Activated T-helper 1 cell treated with Interleukin-2 at 50 U/mL for 16 hours (primary cell): ENCODE measurements at places on chromosomes 12 and 14.

DNA sequence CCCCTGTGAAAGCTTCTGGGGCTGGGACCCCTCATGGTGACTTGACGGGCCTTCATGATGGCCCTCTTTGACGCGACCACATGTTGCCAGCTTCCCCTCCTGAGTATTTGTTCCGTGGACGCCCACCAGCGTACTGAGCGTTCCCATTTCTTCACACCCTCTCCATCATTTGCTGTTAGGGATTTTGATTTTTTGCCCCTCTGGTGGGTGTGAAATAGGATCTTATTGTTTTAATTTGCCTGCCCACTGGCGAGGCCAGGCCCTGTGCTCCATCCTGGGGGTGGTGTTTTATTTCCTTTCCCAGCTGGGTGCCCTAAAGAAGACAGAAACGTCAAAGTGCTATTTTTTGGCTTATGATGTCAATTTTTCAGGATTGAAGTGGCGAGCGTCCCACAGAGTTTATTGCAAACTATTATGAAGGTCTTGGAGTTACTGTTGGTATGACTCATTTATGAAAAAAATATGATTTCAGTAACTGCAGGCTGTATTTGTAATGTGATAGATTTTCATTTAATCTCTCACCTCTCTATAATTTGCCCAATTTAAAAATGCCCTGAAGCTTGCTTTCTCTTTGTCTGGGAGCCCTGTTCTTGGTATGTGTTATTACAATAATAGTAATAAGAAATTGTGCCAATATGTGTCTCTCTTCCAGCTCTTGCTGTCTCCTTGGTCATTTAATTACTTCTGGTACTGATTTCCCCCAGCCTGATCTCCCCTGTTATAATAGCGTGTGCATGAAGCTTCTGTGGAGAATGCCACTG, 99.6 kb downstream of the SLC25A47 start:
- DNase-seq: no peak

- no peak for DNase-seq
These were observed 231.8 kb upstream of the NPAS3 start for GRCh38 chr14:32706721-32707519.

DNA sequence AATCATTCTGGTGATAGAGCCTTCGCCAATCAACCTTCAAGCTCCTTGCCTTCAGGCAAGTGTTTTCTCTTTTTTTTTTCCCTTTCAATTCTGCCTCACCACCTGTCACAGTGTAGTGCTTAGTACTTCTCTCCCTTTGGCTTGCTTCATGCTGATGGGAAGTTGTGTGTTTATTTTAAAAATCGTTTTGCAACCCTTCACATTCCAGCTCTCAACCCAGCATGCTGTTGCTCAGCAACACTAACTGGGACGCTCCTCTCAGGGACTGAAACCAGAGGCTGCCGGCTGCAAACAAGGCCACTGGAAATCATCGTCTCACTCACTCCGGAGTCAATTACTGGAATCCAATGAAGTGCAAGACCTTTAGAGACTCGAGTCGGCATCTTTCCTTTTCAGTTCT, 342.7 kb downstream of the PRKD1 start:
- no peak for DNase-seq

DNA sequence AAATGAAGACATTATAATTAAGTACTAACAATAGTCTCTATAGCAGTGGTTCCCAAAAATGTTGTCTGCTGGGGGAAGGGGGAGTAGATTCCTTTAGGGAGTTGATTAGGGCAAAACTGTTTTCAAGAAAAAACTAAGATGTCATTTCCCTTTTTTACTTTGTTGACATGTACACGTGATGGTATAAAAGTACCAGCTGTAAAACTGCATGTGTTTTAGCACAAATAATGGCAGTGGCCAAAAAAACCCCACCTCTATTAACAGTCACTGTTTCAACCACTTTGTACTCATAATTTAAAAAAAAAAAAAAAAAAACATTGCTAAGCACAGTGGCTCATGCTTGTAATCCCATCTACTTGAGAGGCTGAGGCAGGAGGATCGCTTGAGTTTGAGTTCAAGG, 61.7 kb downstream of the PPP1R12A start:
- no peak for DNase-seq

GRCh38 chr12:1794440-1795090, 25.8 kb upstream of the LRTM2 start:
- DNase-seq: no peak

DNA sequence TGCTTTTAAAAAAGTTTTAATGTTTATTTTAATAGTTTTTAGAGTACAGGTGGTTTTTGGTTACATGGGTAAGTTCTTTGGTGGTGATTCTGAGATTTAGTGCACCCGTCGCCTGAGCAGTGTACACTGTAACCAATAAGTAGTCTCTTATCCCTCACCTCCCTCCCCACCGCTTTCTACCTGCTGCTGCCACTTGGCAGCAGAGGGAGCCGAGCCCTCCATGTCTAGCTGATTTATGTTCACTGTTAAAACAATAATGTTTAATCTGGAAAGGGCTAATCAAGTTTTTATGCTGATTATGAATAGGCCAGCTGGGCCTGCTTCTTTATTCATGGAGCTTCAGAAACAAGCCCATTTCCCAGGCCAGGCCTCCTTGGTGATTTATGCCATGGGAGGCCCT, 73.1 kb downstream of the ADCK1 start:
- no peak for DNase-seq

- DNase-seq: no peak
These were observed 93.9 kb downstream of the GLT1D1 start for GRCh38 chr12:128947209-128947608.

- DNase-seq: no peak
These were observed 14.4 kb downstream of the SPRYD3 start for GRCh38 chr12:53064613-53065436.

GRCh38 chr12:123233505-123234308, 471 bp downstream of the MTRFR start:
- DNase-seq: no peak
